ENCODE measurements at places on chromosomes 1 and 21.

DNA sequence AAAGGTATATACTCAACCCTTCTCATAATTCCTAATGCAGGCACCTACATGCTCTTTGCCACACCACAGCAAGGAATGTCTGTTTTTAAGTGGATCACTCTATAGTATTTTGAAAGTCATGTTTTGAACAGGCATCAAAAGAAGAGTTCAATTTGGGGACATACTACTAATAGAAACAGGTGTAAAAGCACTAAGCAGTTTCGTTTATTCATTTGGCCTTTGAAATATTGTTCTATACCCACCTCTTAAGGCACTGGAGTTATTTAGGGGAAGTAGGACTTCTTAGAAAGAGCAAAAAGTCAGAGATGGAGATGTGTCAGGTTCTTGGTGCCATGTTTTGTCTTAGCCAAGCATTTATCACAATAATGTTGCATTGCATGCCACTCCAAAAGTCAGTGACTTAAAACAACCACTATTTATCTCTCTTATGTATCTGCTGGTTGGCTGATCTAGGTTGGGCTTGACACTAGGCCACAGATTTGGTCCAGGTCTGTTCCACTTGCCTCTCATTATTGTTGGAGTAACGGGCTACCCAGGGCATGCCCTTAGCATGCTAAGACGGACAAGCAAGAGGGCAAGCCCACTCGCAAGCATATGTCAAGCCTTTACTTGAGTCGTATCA, 107.5 kb downstream of the RGL1 start:
- DNase-seq, result no peak

DNA sequence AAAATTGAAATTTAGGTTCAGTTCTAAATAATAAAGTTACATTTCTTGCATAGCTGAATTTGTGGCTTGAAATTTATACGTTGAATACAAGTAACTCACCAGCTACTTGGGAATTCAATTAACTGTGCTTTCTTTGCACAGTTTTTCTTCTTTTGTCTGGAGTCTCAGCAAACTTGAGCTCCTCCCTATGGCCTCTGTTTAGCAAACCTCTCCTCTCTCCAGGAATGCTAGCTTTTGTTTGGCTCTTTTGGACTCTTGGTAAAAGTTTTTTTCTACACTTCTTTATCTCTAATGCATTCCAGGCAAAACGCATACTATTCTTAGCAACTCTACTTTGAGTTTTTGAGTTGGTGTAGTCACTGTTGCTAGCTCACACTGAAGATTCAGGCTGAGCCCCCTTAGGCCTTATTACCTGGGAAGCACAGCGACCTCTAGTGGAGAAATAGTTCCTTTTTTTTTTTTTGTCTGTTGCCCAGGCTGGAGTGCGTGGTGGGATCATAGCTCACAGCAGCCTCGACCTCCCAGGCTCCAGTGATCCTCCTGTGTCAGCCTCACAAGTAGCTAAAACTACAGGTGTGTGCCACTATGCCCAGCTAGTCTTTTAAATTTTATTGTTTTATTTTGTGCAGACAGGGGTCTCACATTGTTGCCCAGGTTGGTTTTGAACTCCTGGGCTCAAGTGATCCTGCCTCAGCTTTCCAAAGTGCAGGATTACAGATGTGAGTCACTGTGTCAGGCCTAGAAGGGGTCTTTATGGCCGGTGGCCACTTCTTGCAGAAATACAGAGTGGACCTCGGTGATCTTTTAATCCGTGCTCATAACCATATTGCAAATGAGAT, 61.7 kb downstream of the CASQ2 start:
- DNase-seq, result no peak

GRCh38 chr1:21034725-21035628, 141.7 kb downstream of the EIF4G3 start:
- DNase-seq, result no peak

GRCh38 chr1:157781048-157781447, 4.1 kb upstream of the FCRL2 start:
- no peak for DNase-seq

DNA sequence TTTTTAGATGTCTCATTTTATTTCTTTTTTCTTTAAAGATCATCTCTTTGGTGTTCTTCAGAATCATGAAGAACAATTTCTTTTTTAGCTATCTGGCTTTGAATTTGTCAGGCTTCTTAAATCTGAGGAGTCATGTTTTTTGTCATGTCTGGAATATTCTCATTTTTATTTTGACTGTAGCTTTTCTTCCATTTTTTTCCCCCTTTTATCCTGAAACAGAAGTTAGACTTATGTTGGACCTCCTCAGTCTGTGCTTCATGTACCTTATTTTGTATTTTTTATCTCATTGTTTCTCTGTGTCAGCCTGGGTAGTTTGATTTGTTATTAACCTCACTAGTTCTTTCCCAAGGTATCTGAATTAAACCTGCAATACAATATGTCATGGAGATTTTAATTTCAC, 319.2 kb upstream of the ADGRL4 start:
- DNase-seq, result no peak

- DNase-seq, result no peak
These were observed 709 bp downstream of the GART start for GRCh38 chr21:33541105-33541711.

DNA sequence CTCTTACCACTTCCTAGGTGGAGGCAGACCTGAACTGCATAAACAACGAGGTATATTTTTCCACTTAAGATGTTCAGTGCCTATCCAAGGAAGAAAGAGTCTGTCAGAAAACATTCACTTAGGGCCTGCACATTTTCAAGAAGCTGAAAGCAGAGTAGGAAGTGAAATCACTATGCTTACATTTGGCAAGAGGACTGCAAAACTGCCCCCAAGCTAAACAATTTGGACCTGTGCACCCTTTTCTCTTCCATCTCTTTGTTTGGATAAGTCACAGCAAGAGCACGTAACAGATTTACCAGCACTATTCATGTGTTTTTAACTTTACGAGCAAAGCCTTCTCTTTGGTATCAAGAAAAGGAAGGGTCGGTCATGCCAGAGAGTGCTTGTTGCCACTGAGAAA, 13.2 kb upstream of the BEND5 start:
- no peak for DNase-seq

GRCh38 chr1:181010789-181011188, 11.9 kb downstream of the STX6 start:
- DNase-seq, result no peak

GRCh38 chr1:208177656-208178055, 66.5 kb downstream of the PLXNA2 start:
- no peak for DNase-seq

- no peak for DNase-seq
These were observed 755 bp downstream of the FBXO42 start for GRCh38 chr1:16351456-16351993.

DNA sequence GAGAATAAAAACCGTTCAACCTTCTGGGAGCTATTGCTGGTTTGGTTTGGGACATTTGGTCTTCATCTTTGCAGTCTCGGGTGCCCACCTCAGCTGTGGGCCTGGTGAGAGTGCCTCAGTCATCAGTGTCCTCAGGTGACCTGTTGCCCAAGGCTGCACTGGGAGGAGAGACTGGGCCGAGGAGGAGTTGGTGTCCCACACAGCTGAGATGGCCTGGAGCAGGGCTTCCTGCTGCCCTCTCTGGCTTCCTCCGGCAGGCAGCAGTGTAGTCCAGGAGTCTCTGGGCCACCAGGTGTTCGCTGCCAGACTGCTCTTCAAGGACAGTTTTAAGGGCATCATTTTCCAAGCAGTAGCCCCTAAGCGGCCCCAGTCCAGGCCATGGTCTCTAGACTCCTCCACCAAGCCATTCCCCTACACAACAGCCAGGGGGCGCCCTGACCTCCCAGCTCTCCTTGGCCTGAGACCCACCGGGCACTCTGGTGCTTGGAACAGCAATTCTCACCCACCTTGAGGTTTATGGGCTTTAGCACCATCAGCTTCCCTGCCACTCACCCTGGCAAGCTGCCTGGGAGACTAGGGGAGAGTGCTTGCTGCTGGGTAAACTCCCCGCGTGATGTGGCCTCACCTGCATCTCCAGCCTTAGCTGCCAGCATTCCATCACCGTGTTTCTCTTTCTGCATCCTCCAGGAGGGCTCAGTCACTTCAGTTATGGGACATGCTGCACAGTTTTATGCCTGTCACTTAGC, 9.1 kb upstream of the SYTL1 start:
- DNase-seq, result no peak

DNA sequence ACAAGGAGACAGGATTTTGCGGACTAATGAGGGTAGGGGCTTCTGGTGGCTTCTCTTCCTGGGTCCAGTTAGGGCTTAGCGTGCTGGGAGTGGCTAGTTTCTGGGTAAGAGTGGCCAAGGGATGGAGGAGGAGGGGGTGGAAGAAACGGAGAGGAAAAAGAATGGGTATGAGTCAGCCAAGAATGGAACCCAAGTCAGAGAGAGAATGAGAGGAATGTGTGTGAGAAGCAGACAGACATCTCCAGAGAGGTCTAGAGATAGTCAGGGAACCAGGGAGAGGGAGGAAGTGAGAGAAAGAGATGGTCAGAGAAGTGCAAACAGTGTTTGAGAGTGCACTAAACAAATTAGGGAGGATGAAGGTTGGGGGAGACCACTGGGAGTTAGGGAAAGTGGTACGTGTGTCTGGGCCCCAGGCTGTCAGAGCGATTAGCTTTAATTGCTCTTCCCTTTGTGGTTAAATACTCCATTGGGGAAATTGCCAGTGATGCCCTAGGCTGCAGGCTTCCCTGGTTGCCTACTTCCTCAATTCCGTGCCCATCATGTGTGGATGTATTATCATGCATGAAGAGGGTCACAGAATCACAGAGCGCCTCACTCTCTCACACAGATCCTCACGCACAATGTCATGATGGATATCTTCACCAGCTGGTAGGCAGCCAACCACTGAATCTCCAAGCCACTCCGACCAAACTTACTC, 1.4 kb downstream of the PEA15 start:
- no peak for DNase-seq

Data from stimulated activated CD4-positive, alpha-beta T cell treated with anti-CD3 and anti-CD28 coated beads, TNF-alpha, amount 100 ng/mL, for 4 hours (primary cell).